Activated CD4-positive, alpha-beta T cell treated with anti-CD3 and anti-CD28 coated beads for 36 hours (primary cell): ENCODE measurements at places on chromosomes 13 and 19.

DNA sequence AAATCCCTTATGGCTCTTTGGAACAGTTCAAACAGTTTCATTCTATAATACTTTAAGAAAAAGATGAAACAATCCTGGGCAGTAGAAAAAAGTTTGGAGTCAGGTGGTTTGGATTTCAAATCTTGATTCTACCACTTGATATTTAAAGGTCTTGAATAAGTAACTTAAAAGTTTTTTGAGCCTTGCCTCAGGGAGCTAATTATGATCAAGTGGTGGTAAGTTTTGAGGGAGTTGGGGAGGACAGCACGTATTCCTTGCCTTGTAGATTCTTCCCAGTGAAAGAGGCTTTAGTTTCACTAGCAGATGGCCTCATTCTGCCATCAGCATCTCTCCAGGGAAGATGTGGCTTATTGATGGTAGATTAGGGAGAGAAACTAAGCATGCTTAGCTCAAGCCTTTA is 168.4 kb upstream of the CSNK1A1L start:
- DNase-seq: no peak

- peak; percentile 85 for DNase-seq
These were observed 5.6 kb downstream of the APC2 start for GRCh38 chr19:1455336-1456120.

- DNase-seq: no peak
These were observed 44.3 kb downstream of the ZMYM2 start for GRCh38 chr13:20002787-20003186.

DNA sequence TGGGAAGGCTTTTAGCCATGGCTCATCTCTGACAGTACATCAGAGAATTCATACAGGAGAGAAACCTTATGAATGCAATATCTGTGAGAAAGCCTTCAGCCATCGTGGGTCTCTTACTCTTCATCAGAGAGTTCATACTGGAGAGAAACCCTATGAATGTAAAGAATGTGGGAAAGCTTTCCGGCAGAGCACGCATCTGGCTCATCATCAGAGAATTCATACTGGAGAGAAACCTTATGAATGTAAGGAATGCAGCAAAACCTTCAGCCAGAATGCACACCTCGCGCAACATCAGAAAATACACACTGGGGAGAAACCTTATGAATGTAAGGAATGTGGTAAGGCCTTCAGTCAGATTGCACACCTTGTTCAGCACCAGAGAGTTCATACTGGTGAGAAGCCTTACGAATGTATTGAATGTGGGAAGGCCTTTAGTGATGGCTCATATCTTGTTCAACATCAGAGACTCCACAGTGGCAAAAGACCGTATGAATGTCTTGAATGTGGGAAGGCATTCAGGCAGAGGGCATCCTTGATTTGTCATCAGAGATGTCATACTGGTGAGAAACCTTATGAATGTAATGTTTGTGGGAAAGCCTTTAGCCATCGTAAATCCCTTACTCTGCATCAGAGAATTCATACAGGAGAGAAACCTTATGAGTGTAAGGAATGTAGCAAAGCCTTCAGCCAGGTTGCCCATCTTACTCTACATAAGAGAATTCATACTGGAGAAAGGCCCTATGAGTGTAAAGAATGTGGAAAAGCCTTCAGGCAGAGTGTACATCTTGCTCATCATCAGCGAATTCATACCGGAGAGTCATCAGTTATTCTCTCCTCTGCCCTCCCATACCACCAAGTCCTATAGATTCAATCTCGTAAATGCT is 10.7 kb downstream of the ZNF470 start:
- no peak for DNase-seq

DNA sequence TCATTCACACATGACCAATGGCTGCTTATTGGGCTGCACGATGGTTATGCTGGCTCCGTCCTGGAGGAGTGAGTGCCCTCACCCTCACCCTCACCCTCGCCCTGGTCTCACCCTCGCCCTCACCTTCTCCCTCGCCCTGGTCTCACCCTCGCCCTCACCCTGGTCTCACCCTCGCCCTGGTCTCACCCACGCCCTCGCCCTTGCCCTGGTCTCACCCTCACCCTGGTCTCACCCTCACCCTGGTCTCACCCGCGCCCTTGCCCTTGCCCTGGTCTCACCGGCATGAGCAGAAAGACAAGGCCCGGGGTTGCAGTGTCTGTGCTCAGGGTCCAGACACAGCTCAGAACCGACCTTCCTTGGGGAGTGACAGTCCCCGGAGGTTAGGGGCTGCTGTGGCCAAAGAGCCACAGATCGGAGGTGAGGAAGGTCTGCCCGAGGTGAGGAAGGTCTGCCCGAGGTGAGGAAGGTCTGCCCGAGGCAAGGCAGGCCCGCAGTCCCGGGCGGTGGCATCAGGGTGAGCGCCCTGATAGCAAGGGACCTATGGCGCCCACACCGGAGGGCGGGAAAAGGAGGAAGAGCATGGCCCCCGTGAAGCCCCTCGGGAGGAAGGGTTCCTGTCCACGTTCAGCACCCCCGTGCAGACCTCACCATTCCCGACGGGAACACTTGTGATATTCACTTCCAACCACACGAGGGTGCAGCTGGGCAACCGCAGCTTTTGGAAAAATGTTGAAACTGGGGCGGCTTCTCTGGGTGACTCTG is 65.6 kb downstream of the MCF2L start:
- no peak for DNase-seq

GRCh38 chr13:76160506-76160905 is 524.4 kb downstream of the LMO7 start:
- DNase-seq: no peak
